ENCODE measurements at places on chromosomes 1 and 21.

- DNase-seq = no peak
These were observed 55.5 kb downstream of the GADD45A start for GRCh38 chr1:67740543-67740942.

DNA sequence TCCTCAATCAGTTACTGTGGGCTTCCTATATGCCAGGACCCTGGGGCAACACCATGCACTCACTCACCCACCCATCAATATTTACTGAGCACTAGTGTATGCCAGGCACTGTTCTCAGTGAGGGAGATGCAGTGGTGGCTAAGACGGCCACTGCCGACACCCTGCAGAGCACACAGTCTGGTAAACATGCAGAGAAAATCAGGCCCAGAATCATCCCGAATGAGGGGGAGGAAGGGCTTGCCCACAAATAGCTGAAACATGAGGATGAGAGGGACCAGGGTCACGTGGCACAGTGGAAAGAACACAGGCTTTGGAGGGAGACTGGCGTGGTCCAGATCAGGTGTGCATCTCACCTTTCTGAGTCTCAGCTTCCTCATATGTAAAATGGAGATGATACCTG is 89.2 kb upstream of the IGSF21 start:
- peak; percentile 66 for DNase-seq

- DNase-seq = no peak
These were observed 22.6 kb downstream of the ANKRD13C start for GRCh38 chr1:70331962-70332361.

GRCh38 chr1:50701706-50702317 is 258.3 kb downstream of the FAF1 start:
- no peak for DNase-seq

GRCh38 chr1:33470495-33471012 is 1.9 kb upstream of the ZSCAN20 start:
- peak; percentile 97 for DNase-seq

GRCh38 chr1:227542153-227543120 is 20.9 kb upstream of the ZNF678 start:
- peak; percentile 54 for DNase-seq

- no peak for DNase-seq
These were observed 23.9 kb upstream of the FAAH start for GRCh38 chr1:46370214-46370633.

- DNase-seq = no peak
These were observed 1368.6 kb upstream of the ADGRL4 start for GRCh38 chr1:80375109-80375508.

Measured in cerebellar cortex (tissue), 1 donor.